Hippocampal formation (tissue), 2 donors: ENCODE measurements at places on chromosomes 11 and 22.

GRCh38 chr11:57358543-57358961 lies 20.4 kb downstream of the P2RX3 start:
- no peak for DNase-seq

DNA sequence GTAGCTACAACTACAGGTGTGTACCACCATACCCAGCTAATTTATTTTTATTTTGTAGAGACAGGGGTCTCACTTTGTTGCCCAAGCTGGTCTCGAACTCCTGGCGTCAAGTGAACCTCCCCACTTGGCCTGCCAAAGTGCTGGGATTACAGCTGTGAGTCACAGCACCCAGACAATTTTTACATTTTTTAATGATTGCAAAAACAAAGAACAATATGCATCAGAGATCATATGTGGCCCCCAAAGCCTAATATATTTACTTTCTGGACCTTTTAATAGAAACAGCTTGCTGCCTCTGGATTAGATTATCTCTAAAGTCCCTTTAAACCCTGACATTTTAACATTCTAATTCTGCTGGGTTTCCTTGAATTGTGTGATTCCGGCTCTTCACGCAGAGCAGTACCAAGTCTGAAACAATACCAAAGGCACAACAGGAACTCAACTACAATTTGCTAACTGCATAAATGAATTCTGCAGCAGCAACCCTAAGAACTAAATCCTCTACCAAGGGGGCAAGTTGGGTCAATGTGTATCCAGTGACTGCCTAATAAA lies 25.0 kb downstream of the RAB30 start:
- DNase-seq, result no peak

GRCh38 chr11:14373941-14374646 lies 15.1 kb upstream of the RRAS2 start:
- no peak for DNase-seq

GRCh38 chr22:50307890-50308596 lies 597 bp upstream of the PLXNB2 start:
- no peak for DNase-seq

- no peak for DNase-seq
These were observed 235.3 kb upstream of the SORL1-AS1 start for GRCh38 chr11:121688055-121688491.

DNA sequence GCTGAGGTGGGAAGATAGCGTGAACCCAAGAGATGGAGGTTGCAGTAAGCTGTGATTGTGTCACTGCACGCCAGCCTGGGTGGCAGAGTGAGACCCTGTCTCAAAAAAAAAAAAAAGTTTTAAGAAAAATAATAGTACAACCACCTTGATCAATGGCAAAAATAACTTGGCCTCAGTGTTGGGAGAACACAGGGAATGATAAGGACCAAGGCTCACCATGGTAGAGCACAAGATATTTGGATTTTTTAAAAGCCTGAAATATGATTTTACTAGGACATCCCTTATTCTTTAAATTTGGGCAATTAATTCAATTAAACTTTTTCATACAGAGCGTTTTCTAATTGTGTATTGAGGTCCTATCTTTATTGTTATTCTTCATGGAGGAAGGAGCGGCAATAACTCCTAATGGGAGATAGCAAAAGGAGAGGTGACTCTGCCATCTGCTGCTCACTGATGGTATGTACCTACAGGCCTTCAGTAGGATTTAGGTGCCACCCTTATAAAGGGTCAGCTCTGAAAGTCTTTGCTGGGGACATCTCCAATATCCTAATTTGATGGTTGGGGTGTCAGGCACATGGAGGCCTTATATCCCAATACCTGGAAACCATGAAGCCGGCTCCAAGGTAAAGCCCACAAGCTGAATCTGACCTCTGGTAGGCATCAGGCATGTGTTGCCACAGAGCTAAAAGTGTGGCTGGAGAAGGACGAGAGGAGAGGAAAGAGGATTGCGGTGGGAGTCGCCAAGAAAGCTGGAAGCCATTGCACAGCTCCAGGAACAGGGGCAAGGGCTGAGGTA lies 21.9 kb upstream of the POLD3 start:
- peak; percentile 16 for DNase-seq

GRCh38 chr11:108697872-108698473 lies 33.1 kb downstream of the DDX10 start:
- peak; percentile 3 for DNase-seq

DNA sequence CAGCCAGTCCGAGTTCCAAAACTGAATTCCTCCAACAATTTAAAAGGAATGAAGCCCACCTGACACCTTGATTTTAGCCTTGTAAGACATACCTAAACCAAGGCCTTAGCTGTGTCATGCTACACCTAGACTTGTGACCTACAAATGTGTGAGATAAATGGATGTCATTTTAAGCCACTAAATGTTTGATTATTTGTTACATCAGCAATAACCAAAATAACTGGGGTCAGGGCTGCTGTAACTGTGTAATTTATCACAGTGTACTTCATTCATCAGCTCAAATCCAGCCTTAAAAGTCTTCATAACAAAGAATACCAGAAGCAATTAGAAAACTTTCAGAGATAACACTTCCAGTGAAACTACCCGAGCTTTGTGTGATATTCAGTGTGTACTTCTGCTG lies 673.0 kb upstream of the ANO3 start:
- no peak for DNase-seq

- no peak for DNase-seq
These were observed 1295.8 kb downstream of the BRD1 start for GRCh38 chr22:48531761-48532435.

DNA sequence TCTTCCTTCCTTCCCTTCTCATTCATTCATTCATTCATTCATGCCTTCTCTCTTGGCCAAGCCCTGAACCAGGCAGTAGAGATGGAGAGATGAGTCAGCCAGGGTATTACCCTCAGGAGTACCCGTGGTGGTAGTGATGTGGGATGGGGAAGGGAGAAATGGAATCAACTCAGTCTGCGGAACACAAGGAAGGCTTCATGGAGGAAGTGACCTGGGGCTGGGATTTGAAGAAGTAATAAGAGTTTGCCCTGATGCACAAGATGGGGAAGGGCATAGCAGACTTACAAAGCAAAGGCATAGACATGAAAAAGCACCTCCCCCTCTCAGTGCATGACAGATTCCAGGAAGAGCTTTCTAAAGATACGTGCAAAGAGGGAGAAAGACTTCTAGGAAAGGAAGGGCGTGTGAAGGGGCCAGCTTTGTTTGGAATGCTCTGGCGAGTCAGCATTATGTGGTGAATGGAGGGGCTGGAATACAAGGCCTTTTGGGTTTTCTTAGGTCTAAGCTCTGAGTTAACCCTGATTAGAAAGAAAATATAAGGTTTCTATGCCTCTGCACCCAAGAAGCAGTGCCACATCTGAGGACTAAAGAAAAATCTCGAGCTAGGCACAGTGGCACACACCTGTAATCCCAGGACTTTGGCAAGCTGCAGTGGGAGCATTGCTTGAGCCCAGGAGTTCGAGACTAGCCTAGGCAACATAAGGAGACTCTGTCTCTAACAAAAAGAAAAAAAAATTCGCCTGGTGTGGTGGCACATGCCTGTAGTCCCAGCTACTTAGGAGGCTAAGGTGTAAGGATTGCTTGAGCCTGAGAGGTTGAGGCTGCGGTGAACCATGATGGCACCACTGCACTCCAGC lies 36.4 kb upstream of the ACER3 start:
- no peak for DNase-seq

DNA sequence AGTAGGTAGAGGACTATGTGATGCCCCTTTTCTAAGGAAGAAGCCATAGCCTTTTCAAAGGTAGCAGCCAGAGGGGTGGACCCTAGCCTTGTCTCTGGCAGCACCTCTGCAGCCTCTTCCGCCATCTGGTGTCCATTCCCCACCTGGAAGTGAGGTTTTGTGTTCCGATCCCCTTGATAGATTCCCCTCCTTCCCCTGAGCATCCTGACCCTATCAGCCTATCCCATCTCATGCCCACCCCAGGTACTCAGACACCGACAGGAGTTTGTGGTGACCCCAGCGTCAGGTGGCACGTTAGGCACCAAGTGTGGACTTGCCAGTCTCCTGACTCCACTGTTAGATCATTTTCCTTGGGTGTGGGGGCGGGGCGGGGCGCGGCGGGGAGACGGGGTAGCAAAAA lies 398 bp upstream of the FAM89B start:
- DNase-seq, result no peak

- no peak for DNase-seq
These were observed 158.4 kb upstream of the NARS2 start for GRCh38 chr11:78733031-78733430.

DNA sequence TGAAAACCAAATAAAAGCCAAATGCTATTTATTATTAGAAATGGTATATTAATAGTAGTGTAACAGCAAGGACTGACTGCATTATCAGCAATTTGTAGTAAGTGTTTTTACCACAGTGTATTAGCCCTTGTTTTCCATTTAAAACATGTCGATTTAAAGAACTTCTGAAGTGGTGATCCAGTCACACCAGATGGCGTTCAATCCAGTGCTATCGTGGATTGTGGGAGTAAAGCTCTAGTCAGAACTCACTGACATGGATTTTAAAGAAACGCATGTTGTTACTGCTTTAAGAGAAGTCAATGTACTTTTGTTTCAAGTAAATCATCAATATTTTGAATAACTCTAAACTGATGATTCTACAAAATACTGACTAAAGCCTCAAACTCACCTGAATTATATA lies 51.1 kb downstream of the LARGE2 start:
- no peak for DNase-seq

- DNase-seq, result no peak
These were observed 367.6 kb downstream of the SOX6 start for GRCh38 chr11:15988693-15989231.

DNA sequence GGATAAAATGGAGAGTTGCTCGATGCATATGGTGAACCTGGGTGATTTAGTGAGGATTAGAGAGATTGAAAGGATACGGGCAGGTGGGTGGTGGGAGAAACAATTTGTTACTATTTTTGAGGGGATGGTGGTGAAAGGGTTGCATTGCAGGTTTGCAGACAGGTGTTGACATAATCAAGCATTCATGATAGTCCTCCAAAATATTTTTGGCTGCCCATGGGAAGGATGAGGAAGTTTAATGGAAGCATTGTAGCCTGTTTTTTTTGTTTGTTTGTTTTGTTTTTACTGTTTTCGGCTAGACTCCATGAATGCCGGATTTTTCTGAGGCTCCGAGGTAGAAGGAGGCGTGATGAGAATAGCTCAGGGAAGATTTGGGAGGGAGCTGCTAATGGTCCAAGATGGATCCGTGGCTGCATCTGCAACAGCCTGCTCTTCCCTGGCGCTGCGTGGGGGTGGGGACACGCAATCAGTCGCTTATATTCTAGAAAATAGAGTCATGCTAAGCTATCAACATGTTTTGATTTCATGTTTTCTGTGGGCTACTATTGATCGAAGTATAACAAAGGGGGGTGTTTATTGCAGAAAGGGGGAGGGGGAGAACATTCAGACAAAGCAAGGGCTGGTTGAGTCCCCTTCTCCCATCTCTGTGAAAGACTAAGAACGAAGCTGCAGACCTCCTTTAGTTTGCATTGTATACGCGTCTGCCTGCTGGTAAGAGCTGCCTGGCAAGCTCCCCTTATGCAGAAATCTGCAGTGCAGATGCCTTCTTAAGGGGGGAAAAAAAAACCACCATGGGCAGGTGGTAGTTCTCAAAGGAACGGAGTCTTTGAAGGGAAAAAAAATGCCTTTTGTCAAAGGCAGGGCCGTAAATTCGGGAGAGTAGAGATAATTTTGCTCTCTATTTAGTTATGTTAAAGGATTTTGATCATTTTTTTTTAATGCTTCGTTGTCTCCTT lies 1.0 kb downstream of the RTN3 start:
- DNase-seq, result peak; percentile 55

DNA sequence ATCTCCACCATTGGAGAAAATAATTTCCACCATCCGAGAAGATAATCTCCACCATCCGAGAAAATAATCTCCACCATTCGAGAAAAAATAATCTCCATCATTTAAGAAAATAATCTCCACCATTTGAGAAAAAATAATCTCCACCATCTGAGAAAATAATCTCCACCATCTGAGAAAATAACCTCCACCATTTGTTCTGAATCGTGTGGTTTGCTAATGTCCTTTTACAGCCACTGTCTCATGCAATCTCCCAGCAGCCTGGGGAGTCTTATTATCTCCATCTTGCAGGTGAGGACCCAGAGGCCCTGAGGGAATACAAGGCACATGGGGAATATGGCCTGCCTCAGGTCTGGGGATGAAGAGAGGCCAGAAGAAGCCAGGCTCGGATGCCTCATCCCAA lies 54.1 kb upstream of the TCF20 start:
- DNase-seq, result no peak

DNA sequence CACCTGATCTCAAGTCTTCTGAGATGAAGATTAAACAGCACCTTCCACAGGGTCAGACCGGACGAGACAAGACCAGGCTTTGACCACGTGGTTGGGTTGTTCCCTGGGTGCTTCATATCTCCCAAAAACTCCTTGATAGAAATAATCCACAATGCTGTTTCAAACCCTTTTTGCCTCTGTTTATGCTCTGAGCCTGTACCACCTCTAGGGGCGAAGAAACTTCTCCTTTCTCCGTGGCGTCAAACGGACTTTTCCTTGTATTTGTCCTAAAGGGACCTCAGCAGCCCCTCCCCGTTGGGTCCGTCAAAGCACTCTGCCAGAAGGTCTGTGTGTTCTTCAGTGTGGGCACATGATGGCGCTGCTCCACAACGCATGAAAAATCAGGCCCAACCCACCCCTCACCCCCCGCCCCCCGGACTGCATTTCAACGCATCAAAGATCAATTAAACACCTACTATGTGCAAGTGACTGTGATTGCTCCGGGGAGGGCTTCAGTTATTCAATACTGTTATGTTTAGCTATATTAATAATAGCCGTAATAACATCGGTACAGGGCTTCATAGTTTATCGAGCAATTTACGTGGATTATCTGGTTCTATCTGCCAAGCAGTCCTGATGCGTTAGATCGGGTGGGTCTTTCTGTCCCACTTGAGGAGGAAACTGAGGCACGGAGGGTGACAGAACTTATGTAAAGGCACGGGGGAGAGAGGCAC lies 17.3 kb upstream of the EIF3D start:
- peak; percentile 21 for DNase-seq

DNA sequence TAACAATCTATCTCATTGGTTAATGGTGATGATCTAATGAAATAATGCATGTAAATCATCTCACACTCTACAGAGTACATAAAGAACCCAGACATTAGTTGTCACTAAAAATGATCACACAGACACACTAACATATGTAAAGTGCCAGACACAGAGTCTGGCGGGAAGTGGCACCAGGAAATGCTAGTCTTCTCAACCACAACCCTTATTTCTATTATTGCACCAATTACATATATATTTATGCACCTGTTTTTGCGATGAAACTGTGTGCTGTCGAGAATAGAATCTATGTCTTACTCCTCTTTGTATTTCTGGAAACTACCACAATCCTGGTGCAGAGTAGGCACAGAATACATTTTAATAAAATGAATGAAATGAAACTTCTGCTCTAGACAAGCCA lies 25.9 kb upstream of the POU2AF3 start:
- no peak for DNase-seq
